ENCODE measurements at places on chromosomes 2 and 18.

- no peak for DNase-seq
Observed at GRCh38 chr18:58882044-58882443, 17.4 kb downstream of the ZNF532 start.

DNA sequence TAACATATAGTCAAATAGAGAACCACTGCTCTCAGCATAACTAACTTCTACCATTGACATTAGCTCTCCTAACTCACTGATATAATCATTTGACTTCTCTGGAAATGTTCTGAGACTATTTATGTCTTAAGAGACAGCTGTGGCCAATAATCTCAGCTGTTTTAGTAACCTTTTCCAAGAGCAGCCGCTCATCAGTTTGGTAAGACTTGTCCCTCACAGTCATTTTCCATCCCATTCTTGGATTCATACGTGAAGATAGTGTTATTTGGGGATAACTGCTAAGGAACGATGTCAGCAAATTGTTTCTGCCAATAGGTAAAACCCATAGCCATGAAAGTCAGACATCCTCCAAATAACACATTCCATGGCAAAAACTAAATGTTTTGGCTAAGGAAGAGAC is 127.8 kb downstream of the LNPK start:
- DNase-seq: no peak

DNA sequence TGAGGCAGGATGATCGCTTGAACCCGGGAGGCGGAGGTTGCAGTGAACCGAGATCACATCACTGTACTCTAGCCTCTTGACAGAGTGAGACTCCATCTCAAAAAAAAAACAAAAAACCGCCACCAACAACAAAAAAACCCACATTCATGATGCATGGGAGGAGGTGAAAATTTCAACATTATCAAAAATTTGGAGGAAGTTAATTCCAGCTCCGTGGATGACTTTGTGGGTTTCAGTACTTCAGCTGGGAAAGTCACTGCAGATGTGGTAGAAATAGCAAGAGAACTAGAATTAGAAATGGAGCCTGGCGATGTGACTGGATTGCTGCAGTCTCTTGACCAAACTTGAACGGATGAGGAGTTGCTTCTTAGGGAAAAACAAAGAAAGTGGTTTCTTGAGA is 74.3 kb downstream of the PRKCE start:
- DNase-seq: no peak

GRCh38 chr18:64097497-64097896 is 51.4 kb downstream of the LINC00305 start:
- DNase-seq: no peak

DNA sequence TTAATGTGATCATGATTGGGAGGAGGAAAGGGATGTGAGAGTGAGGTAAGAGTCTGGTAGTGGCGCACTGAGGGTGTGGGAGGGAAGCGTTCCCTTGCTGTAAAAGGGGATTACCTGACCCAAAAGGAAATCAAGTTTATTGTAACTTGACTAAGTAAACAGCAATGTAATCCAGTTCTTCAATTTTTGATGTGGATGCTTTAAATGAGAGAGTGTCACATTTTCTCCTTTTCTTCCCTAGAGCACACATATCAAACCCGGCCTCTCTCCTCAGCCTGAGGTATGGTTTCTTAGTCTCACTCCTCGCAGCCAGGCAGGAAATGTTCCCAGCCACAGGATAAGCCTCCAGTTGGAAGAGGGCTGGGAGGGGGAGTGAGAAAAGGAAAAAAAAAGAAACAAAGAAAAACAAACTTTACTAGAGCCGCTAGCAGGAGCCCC is 688 bp upstream of the ARHGAP28 start:
- DNase-seq: no peak

DNA sequence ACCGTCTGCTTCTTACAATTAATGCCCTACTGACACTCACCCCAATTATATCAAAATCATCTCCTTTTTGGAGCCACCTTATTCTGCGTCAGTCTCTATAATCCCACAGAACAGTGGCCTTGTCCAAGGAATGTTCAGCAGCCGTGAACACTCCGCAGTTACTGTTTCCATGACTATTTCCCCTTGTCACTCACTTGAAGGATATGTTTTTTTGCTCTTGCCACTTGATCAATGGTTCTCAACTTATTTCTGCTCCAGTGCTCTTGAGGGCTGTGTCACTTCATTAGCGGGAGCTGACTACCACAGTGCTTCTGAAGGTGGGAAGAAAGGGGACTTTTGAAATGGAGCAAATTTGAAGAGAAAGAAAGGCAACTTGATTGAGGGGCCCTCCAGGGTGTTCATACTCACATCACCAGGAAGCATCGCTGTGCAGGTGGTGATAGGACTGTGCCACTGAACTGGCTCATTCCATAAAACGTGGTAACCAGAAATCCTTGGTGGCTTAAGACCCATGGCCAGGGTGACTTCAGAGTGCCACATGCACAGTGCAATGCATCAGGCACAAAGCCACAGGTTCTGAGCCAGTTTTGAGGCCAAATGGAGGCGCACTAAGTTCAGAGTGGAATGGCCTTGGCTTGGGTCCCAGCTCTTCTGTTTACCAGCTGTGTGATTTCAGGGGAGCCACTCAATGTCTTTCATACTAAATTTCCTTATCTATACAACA is 320.6 kb upstream of the RAB12 start:
- no peak for DNase-seq

- DNase-seq: no peak
Observed at GRCh38 chr2:172108587-172108930, 5.9 kb upstream of the DLX2 start.

DNA sequence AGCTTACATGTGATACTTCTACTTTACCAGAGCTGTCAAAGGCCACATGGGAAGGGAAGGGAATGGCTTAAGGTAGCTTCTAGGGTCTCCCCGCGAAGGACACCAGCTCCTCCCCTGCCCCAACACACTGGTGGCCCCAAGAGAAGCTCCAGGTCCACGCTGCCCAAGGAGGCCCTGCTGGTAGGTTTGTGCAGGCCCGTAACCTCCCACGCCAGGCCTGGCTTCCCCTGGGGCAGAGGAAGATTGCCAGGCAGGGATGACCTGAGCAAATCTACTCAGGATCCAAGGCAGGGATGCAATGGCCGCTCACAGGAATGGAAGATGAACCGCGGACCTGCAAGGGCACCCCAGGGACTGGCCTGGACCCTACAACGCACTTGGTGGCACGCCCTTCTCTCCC is 205.1 kb downstream of the MGAT5 start:
- no peak for DNase-seq

DNA sequence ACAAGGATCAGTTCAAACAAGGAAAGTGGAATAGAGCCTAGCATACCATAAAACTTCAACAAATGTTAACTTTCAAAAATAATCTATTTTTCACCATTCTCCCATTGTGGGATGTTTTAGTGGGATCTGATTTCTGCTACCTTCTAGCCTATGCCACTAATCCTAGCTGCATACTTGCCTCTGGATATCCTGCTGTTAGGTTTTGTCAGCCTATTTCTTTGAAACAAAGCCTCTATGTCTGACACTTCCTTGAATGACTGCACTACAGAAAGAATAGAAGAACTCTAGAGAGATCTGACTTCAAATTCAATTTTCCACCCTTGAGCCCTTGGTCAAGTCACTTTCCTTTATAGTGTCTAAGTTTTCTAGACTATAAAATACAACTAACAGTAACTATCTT is 291.5 kb downstream of the PTH2R start:
- no peak for DNase-seq

DNA sequence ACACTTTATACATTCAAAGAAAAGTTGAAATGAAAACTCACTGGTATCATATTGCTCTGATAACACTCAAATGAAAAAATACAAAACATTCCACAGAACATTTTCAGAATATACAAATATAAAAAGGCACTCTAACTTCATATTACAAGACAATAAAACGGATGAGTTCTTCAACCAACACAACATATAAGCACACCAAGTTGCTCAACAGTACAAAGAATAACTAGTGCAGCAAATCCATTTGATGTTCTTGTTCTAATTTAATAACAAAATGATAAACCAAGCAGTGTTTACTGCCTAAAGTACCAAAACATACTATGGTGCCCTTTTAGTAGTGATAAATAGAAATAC is 60.8 kb upstream of the PGAP1 start:
- no peak for DNase-seq

DNA sequence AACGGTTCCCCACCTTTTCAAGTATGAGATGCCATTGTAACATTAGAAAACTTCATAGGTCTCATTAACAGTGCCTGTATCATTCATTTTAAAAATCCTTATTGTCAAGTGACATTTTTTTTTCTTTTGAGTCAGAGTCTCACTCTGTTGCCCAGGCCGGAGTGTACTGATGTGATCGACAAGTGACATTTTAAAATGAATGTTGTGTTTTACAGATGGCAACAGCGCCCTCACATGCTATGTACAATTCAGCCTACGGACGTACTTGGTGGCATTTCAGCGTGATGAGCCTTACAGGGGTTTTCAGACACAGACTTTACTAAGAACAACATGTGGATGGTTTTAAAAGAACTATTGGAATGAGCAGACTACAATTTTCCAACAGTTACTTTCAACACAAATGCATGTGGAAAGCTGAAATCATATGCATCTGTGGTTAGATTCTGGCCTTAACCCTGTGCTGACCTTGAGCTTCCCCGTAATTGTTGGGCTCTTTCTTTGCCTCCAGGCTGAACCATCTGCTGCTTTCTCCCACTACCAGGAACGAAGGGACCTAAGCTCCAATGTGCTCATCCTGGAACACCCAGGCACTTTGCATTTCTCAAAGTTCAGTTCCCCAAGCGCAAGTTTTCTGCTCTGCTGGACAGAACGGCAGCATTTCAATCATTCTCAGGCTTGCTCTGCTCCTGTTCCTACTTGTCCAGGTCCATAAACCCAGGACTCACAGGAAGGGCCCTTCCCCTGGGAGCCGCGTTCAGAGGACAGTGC is 119.9 kb upstream of the NDUFV2 start:
- DNase-seq: no peak

GRCh38 chr2:118774458-118775133 is 72.9 kb downstream of the EN1 start:
- peak; percentile 52 for DNase-seq

- no peak for DNase-seq
Observed at GRCh38 chr18:24947521-24948305, 404.3 kb downstream of the ZNF521 start.

All from stimulated activated naive CD8-positive, alpha-beta T cell treated with anti-CD3 and anti-CD28 coated beads, Interleukin-15, Interleukin-2, amounts not matched to agents 100 U/mL and 50 U/mL, for 24 hours (primary cell).